ENCODE measurements at places on chromosomes 6 and 20.

- no peak for DNase-seq
Observed at GRCh38 chr6:246352-246751, 45.9 kb upstream of the DUSP22 start.

- no peak for DNase-seq
Observed at GRCh38 chr6:145839653-145840052, 25.1 kb upstream of the FBXO30 start.

DNA sequence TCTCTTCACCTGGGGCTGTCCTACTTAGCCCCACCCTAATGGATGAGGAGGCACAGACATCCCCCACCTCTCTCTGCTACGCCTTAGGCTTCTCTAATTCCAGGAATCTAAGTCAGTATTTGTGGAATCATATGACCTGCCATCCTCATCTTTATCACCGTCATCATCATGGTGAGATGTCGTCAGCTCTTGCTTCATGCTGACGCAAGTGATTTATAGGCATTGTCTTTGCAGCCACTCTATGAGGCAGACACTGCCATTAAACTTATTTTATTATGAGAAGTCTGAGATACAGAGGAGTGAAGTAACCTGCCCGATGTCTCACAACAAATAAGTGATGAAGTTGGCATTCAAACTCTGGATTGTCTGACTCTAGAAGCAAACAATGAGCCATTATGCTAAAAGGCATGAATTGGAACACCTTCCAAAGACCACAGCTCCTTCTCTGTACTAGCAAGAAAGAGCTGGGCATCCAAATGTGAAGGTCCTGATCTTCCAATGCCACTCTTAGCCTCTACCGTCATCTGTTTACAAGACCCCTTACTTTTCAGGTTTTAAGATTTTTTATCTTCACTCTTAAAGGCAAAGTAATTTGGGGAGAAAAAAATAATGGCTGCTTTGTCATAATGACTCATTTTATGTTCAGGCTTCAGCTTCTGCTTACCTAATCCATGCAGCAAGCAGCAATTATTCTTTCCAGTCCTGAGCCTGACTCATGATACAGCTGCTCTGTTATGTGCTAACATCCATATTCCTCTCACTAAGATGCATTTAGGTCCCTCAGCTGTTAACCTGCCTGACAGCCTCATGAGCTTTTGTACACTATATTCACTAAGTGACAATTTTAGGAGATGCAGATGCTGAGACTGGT is 113.7 kb upstream of the BCLAF1 start:
- no peak for DNase-seq

- DNase-seq, result no peak
Observed at GRCh38 chr6:170034294-170034693, 256.6 kb downstream of the DLL1 start.

GRCh38 chr6:75180864-75181263 is 25.0 kb downstream of the COL12A1 start:
- no peak for DNase-seq

DNA sequence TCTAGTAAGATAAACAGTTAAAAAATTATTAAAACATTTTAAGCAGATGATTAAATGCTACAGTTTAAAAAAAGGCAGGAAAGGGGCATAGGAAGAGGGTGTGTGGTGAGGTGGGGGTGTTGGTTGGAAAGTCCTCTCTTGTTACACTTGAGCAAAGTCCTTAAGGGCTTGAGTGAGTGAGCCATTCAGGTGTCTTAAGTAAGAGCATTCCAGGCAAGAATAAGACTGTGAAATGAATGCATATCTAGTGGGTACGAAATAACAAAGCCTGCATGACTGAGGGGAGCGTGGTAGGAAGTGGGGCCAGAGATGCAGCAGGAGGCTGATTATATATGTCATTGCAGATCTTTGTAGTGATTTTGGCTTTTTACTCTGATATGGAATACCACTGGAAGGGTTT is 5.1 kb downstream of the CDKAL1 start:
- DNase-seq, result no peak

- no peak for DNase-seq
Observed at GRCh38 chr6:87636315-87636714, 46.4 kb downstream of the ORC3 start.

GRCh38 chr6:89360415-89360999 is 8.0 kb upstream of the UBE2J1 start:
- no peak for DNase-seq

DNA sequence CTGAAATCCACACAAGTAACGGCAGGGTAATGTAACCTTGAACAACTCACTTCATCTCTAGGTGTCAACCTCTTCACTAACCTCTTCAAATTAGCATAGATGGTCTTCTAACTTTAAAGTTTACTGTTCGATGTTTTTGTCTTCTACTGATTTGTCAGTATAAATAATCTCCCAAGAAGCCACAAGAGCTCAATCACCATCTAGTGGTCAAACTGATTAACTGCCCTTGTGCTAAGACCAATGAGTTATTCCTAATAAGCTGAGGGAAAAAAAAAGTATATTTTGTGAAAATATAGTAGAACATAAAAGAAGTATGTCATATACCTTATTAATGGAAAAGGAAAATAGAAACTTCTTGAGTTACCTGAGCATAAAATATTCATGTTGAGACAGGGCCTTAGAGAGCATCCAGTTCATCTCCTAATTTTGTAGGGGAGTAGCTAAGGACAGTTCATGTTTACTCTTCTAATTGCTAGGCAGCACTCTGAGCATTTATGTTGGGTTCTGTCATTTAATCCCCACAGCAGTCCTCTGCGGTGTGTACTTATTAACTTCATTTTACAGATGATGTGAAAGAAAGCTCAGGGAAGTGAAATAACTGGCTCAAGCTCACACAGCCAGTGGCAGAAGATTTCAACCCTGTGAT is 317.1 kb downstream of the ESR1 start:
- peak; percentile 61 for DNase-seq

- no peak for DNase-seq
Observed at GRCh38 chr6:119147101-119148053, 68.9 kb upstream of the FAM184A start.

DNA sequence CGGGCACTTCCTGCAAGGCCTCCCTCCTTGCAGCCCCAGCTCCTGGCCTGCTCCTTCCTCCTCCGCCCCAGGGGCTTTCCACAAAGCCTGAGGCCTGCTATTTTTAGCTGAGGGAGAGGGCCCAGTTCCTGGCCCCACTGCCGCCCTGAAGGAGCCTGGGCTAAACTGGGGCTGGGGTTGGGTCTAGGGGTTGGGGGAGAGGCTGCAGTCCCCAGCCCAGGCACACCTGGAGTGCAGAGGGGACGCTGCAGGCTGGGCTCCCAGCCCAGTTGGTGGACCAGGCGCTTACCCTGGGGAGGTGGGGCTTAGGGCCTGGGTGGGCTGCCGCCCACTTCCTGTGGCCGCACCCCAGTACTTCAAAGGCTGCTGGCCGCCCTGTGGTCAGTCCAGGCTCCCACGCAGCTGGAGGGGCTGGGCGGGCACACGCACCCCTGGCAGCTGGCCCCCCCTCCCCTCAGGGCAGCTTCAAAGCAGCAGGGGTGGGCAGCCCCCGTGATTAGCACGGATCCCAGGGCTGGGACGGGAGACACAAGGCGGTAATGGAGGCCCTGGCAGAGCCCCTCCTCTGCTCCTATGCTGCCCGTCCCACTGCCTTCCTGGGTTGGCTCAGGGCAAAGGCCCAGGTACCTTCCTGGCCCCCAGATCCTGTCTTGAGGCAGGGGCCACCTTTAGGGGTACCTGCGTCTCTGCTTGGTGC is 7.1 kb upstream of the ABHD16B start:
- no peak for DNase-seq

DNA sequence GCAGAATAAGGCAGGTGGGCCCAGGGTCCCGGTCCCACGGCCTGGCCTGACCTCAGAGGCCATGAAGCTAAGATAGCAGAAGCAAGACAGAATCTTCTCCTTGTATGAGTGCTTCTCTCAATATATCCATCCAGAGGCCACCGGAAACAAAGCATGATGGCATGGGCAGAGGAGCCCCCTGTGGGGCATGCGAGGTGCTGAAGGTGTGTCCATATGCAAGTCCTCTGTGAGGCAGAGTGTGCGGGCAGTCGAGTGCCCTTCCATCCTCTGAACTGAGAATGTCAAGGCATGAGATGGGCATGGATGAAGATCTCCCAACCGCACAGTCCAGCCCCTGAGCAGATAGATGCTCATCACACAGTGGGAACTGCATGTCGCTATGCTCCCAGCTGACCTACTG is 9.8 kb upstream of the GGTLC1 start:
- DNase-seq, result no peak

GRCh38 chr6:107956586-107957307 is 1.3 kb downstream of the SEC63 start:
- DNase-seq, result peak; percentile 61

DNA sequence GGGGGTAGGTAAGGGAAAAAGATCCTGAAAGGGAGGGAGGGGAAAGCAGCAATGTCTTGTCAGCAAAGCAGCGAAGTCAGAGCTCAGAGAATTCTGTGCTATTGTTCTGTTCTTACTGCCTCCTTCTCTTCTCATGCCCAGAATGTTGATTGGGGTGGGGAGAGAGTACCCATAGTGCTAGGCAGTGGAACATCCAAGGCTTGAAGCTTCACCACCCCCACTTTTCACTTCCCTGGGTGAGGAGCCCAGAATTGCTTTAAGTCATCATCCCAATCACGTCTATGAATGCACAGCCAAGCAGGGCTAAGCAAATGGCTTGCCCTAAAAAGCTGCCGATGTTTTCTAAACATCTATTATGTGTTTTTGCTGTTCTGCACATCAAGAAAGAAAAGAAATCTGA is 16.5 kb downstream of the REPS1 start:
- no peak for DNase-seq

GRCh38 chr6:23890543-23891227 is 235.3 kb upstream of the NRSN1 start:
- no peak for DNase-seq

- peak; percentile 87 for DNase-seq
Observed at GRCh38 chr6:111503660-111504059, 20.6 kb upstream of the REV3L start.

DNA sequence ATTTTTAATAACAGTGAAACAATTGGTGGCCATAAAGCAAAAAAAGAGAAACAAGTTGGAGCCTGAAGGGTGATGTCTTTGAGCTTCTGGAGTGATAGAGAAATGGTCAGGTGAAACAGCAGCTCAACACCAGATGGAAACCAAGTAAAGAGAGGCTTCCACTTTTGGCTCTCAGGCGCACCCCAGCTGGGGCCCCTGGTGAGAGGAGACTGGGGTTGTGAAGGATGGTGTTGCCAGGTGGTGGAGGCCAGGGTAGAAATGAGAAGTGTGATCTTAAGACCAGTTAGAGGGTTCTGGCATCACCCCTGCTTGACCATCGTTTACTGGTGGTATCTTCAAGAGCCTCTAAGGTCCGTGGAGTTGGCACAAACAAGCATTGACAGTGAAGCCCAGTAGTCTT is 126.0 kb upstream of the AKIRIN2 start:
- no peak for DNase-seq

- no peak for DNase-seq
Observed at GRCh38 chr6:143196525-143197225, 136.0 kb downstream of the AIG1 start.

DNA sequence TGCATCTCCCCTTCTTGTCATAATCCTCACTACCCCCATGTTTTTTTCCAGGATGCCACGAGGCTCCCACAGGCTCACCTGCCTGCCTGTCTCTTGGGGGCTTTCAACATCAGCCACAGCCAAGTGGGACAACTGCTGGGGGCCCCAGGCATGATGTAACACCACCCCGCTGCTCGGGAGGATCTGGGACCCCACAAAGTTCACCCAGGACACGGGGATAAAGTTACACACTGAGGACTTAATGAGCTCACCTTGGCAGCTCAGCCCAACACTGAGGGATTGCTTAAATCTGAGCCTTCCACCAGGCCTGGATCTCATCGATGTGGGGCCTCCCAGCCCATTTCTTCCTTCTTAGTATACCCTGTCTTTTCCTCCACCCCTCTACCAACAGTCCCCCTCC is 56.4 kb upstream of the NNAT start:
- DNase-seq, result no peak

- DNase-seq, result no peak
Observed at GRCh38 chr6:10383331-10384090, 31.4 kb downstream of the TFAP2A start.

GRCh38 chr20:4444404-4444803 is 277.3 kb upstream of the PRND start:
- DNase-seq, result no peak

DNA sequence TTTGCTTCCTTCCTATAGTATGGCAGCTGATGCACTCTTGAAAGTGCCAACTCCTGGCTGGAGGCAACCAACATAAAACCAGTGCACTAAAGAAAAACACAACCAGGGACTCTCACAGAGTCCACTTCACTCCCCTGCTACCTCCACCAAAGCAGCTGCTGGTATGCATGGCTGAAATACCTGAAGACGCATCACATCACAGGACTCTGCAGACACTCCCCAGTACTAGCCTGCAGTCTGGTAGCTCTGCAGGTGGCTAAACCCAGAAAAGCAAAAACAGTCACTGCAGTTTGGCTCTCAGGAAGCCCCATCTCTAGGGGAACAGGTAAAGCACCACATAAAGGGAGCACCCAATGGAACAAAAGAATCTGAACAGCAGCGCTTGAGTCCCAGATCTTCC is 473.0 kb upstream of the SPTLC3 start:
- peak; percentile 98 for DNase-seq

- DNase-seq, result peak; percentile 79
Observed at GRCh38 chr6:33769248-33769821, 19.6 kb downstream of the LEMD2 start.

GRCh38 chr6:19613678-19614077 is 223.5 kb upstream of the ID4 start:
- DNase-seq, result no peak

DNA sequence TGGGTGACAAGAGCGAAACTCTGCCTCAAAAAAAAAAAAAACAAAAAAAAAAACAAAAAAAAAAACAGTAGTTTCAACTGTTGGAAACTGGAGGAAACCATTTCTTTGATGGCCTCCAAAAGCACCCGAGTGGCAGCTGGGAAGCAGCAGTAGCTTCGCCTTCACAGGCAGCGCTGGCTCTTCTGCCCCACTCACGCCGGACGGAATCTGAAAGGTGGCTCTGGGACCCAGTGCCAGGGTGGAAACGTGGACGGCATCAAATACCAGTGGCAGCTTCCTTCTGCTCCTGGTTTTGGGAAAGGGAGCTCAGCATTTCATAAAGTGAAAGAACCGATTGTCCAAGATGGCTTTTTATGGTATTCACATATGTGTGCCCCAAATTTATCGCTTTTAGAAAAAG is 159.4 kb downstream of the SMOC2 start:
- no peak for DNase-seq

DNA sequence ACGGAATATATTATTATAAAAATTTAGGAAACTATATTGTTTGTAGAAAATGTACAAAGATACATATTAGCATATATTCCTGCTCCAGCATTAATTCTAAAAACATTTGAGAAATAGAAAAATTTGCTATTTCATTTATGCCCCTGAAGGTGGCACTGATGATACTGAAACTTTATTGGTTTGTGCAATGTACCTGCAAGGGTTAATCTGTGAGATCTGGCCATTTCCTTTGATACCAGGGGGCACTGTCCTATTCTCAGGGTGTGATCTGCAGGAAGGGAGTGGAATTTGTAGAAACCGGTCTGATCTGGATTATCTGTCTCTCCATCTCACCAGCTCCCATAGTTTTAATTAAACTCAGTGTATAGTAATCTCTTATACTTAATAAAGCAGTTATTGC is 625.1 kb upstream of the IMPG1 start:
- no peak for DNase-seq
